ENCODE measurements at places on chromosomes 2 and 18. TPM values are rescaled to one million over a fixed set of nuclear protein-coding genes. Genes with fewer than 3 reads are reported as not detected.

The TEKT4 gene
- total RNA-seq = 7.7 TPM

The IL1RN gene
- 18.2 TPM for total RNA-seq

The GLI2 gene
- total RNA-seq = 9.2 TPM

DNA sequence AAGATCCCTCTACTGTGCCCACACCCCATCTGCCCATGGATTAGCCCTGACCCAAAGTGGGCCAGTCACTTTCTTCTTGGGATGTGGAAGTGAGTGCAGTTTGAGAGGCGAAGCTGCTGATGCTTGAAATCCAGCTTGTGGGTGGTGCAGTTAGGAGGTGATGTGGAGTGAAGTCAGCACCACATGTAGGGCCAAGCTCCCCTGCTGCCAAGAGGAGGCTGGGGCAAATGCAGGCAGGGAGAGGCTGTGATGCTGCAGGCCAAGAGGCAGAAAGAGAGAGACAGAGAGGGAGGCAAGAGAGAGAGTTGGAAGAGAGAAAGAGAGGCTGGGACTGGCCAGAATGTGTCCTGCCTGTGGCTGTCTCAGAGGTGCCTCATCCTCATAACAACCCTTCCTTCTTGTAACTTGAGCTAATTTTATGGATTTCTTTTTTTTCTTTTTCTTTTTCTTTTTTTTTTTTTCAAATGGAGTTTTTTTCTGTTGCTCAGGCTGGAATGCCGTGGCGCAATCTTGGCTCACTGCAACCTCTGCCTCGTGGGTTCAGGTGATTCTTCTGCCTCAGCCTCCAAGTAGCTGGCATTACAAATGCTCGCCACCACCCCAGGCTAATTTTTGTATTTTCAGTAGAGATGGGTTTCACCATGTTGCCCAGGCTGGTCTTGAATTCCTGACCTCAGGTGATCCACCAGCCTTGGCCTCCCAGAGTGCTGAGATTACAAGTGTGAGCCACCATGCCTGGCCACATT, 35.3 kb upstream of the CAB39 start:
- H3K4me3 ChIP-seq = no peak overlapping the region
- no peaks in the 10 kb centered on the region for H3K36me3 ChIP-seq
- no peaks in the 10 kb centered on the region for H3K4me1 ChIP-seq
- no peak for DNase-seq
- H3K27me3 ChIP-seq = no peaks in the 10 kb centered on the region

- H3K36me3 ChIP-seq = no peaks in the 10 kb centered on the region
- no peaks in the 10 kb centered on the region for H3K4me1 ChIP-seq
- no peaks in the 10 kb centered on the region for H3K27me3 ChIP-seq
- peak; percentile 88 for DNase-seq
- peak within 1 kb of the TSS; percentile 53 for H3K4me3 ChIP-seq
Measured at GRCh38 chr2:96145036-96145847, at the start of gene DUSP2. Gene DUSP2, minus strand, starts transcription at chr2:96145440. Its CDS starts 86 bp downstream, at chr2:96145354.
